ENCODE measurements at places on chromosomes 6 and 20.

DNA sequence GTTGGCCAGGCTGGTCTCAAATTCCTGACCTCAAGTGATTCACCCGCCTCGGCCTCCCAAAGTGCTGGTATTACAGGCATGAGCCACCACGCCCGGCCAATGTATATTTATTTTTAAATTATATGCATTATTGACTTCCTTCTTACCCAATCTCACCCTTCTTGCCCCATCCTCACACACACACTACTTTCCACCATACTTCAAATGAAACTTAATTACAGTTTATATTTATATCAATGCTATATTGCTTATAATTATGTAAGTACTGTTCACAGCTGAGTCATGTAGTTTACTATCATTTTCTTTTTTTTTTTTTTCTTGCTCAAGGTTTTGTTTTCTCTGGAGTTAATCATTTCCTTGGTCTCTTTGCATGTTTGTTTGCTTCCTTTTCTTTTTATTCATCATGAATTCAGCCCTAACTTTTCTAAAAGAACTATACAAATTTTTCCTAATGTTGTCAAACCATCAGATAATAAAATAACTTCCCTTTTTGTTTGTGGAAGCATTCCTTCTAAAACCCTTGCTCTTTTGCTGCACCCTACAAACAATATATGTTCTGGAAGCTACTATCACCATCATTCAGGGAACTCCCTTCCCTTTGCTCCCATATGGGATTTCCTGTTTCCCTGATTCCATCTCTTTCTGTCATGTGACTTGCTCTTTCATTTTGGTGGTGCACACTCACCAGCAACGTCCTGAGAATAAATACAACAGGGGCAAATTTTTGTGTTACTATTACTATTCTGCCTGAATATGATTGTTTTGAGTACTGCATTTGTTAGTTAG is 201.7 kb upstream of the SASH1 start:
- DNase-seq: no peak

DNA sequence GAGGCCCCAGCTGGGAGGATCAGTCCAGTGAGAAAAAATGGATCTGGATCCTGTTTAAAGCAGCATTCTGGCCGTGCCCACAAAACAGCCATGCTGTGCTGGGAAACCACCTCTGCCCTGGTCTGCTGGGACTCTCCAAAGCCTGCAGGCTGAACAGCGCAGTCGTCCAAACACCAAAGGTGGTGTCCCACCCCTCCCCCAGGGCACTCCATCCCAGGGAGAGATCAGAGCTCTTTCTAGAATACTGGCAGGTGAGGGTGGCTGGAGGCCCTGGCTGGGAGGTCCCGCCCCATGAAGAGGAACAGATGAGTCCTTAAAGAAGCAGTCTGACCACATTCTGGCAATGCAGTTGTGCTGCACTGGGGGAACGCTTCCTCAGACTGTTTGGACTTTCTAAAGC is 84.6 kb downstream of the MRAP2 start:
- DNase-seq: no peak

DNA sequence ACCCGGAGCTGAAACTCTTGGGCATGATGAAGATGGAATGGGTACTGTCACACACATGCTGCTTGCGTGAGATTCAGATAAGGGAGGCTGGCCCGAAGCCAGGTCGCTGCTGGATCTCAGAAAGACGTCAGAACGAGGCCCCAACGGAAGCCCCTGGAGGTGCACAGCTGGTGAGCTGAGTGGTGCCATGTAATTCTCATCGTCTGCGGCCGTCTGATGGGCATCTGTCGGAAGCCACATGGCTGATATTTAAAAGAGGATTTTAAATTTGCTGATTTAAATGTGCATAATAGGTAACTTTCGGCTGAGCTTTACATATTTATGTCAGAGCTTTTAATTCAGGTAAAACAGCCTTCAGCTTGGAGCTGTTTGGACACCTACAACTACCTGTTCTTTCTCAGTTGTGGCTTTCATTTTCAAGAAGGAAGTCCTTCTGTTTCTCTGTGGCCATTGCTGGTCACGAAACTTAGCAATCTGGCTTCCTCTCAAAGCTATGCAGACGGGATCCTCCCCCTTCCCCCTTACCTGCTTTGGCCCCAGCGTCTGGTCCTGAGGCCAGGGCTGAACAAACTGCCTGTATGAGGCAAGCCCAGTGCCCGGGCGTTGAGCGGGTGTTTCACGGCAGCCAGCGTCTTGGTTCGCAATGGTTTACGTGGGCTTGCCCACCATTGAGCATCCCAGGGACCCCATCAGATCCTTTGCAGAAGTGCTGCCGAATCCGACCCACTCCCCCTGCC is 9.2 kb downstream of the SLCO4A1 start:
- peak; percentile 14 for DNase-seq

- no peak for DNase-seq
Measured at GRCh38 chr6:149157126-149157525, 160.4 kb upstream of the TAB2 start.

- DNase-seq: peak; percentile 52
Measured at GRCh38 chr6:100088009-100088408, 94.0 kb upstream of the MCHR2 start.

DNA sequence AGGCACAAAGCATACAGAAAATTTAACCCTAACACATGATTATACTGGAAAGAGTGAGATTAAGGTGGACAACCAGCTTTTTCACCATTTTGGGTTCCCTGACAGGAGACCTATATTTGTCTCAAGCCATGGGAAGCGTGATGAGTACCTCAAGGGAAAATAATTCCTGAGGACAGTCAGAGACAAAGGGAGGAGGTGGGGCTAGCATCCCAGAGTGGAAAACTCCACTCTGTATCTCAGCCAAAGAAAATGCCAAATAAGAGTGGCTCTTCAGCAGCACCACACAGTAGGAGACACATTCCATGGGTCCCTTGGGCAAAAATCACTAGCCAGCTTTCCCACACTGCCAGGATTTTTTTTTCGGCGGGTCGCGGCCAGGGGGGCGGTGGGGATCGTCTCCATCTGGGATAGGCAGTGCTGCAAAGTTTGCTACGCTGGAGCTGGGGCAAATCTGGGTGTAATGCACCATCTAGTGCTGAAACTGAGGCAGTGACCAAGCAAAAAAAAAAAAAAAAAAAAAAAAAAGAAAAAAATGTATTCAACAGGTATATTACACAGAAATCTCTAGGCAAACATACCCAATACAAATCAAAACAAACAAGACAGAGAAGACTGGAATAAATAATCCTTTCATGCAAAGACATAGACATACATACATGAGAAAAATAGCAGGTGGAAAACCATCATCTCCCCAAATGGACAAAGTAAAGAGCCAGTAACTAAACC is 77.3 kb upstream of the SLC35F1 start:
- DNase-seq: peak; percentile 3

GRCh38 chr6:74939721-74940620 is 265.9 kb downstream of the COL12A1 start:
- no peak for DNase-seq

DNA sequence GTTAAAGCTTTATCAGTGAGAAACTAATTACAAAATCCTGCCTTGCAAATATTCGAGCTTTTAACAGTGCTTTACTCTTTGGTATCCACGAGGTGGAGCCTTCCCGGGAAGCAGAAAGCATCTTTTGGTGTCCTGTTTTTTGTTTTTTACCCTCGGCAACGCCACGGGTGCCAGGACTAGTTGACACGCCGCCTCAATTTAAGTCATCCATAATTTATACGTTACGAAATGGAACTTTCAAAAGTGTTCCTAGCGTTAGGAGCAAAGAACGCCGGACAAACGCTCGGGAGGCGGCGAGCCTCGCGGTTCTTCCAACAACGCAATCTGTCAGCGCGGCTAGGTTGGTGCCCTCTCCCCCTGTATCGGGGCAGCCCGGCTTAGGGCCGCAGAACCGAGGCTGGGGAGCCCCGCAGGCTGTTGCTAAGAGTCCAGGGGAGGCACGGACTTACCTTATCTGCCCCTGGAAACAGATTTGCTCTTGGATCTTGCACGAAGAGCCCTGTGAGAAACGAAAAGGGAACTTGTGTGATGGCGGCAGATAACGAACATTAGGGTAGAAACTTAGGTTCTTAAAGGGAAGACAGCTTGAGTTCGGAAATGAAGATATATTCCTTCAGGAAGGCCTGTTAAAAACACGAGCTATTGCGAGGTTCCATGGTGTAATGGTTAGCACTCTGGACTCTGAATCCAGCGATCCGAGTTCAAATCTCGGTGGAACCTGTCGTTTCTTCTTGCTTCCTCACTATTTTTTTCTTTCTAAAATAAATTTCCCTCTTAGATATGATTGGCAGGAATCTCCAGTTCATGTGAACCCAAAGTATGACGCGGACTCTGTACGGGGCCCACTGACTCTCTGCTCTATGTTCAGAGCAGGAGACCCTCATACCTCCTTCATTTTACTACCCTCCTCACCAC is 46.2 kb upstream of the ZNF184 start:
- peak; percentile 79 for DNase-seq

- no peak for DNase-seq
Measured at GRCh38 chr6:2740581-2740980, 10.1 kb downstream of the MYLK4 start.

DNA sequence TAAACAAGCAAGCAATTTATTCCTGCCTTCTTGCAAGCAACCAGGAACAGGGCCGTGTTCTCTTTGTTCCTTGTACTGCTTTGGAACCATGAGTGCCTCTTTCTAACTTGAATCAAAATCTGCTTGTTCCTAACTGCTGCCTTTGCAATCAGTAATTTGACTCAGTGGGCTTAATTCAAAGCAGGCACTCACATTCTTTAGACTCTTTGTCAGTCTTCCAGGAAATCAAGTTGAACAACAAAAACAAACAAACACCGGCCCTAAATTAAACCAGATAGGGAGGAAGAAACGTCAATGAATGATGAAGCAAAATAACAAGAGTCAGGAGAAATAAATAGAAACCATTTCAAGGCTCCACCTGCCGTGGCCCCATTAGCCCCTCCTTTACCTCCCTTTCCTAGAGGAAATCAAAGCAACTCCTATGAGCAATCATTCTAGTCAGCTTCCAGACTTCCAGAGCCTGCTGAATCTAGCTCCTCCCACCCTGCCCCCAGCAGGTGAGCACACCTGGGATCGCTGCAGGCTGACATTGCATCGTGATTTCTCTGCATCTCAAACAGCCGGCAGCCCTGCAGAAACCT is 582.2 kb upstream of the FLRT3 start:
- peak; percentile 32 for DNase-seq

DNA sequence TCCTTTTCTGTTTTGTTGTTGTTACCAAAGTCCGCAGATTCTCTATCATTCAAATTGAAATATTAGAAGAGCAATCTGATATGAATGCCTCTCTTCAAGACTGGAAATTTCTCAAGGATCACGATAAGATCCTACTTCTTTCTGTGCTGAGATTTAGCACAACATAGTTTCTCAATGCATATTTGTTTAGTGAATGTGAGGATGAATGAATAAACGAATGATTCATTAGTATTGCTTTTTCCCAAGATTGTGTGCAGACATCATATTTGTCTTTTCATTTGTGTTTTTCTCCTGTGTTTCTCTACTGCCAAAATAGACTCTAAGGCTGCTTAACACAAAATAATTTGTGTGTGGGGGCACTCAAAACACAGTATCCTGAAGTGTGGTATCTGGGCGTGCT is 862.7 kb upstream of the MAP3K7 start:
- no peak for DNase-seq

DNA sequence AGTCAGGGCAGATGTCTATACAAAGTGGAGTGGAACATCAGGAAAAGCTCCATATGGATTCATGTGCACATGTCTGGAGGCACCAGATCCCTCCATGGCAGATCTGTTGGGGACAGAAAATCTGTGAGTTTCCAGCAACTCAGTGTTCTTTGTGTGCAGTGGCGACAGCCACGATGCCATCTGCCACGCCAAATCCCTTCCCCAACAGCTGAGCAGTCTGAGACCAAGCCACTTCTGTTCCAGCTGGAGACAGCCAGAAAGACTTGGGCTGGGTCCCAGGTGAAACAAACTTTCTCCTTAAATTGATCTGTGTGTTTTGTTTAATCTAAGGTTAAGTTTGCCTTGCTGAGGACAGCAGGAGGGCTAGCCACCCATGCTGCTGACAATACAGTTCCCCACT is 22.9 kb downstream of the FKBP1A start:
- no peak for DNase-seq

DNA sequence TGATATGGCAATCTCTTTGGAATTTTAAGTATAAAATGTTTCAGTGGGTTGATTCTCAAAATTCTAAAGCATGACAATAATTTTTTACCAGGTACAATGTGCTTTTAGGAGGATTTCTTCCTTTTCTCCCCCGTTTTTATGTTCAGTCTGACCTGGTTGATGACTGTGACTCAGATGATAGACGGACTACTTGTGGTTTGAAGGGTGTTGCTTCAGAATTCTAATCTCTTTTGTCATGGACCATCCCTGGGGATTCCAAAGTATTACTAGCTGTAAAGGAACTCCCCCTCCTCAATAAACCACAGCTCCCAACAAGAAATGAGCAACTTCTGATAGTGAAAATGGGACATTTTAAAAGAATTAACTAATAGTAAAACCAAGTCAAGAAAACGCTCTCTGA is 34.9 kb upstream of the TNFAIP3 start:
- peak; percentile 81 for DNase-seq

DNA sequence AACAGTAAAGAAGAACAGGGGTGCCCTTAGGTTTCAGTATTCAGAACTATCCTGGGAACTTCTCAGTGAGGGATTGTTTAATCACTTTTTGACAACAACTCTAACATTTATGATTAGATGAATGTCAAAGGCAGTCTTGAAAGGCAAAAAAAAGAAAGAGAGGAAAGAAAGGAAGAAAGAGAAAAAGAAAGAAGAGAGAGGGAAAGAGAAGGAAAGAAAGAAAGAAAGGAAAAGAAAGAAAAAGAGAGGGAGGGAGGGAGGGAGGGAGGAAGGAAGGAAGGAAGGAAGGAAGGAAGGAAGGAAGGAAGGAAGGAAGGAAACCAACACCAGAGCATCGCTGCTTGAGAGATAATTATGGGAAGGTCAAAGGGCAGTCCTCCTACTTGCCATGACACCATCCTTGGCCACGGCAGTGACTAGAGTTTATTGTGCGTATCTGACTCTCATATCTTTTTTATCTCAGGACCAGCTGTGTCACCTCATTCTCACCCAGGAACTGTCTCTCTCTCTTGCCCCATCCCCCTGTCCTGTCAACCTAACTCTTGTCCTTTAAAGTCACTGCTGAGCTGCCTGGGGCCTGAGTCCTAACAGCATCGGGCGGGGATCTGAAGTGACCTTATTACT is 96.8 kb upstream of the ATXN1 start:
- DNase-seq: no peak

DNA sequence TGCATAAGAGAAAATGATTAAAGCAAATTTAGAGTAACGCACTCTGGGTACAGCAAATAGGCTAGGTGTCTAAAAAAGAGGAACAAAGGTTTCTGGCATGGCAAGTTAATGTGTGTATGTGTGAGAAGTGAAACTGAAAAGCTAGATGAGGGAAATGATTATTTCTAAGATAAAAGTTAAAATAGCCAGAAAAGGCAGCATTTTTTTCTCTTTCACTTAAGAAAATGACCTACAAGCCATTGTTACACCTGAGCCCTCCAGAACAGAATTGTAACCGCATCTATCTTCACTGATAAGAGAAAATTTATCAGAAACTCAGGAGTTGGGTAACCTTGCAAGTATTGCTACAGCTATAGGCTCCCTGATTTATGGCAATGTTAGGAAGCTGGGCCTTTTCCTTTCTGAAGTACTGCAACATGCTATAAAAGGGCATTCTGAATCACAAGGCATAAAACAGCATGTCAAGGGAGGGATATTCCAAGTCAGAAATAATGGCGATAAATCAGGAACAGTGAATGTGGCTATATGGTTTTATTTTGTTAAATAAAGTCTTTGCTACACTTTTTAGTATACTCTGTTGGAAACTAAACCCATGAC is 395.3 kb downstream of the TBC1D32 start:
- DNase-seq: no peak
